ENCODE measurements at places on chromosomes 7 and 10. TPM values are rescaled to one million over a fixed set of nuclear protein-coding genes. Genes with fewer than 3 reads are reported as not detected.

DNA sequence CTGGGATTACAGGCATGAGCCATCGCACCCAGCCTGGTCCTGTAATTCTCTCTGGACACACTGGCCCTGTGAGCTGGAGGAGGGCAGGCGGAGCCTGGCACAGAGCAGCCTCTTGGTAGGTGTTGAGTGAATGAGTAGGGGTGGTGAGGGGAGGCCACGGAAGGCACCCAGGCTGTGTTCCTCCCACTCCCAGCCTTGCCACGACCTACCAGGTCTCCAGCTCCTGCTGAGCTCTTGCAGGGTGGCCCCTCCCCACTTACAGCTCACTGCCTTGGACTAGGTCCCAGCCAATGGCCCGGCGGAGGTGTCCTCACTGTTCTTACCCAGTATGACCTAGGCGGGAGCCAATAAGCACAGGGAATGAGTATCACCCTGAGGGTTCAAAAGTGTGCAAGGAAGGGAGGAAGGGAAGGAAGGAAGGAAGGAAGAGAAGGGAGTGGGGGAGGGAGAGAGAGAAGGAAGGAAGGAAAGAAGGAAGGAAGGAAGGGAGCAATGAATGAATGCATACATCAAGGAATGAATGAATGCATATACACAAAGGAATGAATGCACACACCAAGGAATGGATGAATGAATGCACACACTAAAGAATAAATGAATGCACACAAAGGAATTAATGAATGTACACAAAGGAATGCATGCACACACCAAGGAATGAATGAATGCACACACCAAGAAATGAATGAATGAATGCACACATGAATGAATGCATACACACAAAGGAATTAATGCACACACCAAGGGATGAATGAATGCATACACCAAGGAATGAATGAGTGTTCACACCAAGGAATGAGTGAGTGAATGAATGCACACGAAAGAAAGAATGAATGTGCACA is 45.5 kb downstream of the GTF2IRD1 start:
- no peak for DNase-seq

UCN3 gene
- total RNA-seq, result not detected

KLF14 gene
- not detected for total RNA-seq

DNA sequence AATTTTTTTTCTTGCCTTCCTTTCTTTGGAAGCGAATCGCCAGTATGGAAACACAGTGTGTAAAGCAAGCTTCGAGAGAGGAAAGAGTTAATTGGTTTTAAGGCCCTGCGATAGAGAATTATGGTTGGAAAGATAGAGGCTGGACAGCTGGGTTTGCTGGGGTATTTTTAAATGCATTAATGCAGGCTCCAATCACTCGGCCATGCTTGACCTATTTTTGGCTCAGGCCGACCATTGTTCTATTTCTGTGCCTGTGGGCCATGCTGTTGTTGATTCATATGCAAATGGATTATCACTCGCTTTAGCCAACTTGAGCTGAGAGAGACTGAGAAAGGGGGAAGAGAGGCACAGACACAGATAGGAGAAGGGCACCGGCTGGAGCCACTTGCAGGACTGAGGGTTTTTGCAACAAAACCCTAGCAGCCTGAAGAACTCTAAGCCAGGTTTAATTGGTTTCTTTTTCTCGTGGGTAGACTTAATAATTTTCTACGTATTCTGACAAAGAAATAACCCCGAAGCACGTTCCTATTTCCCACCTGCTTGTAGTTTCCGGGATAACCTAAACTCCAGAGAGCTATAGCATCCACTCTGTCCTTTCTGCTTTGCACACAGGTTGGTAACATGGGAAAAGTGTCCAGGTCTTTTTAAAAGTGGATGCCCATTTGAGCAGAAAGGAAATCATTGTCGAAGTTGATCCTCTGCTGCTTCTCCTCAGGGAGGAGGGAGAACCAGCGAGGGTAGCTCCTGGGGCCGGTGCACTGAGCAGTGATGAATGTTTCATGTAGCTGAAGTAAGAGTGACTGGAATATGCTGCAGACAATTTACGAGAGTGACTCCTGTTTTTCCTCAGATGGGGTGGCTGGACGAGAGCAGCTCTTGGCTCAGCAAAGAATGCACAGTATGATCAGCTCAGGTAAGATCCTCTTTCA is at the start of gene HDAC9:
HDAC9 (plus strand) TSS at position 338 of the 929 bp plus-strand sequence; CDS start at position 892, 554 bp downstream.
- no peak for DNase-seq

DNA sequence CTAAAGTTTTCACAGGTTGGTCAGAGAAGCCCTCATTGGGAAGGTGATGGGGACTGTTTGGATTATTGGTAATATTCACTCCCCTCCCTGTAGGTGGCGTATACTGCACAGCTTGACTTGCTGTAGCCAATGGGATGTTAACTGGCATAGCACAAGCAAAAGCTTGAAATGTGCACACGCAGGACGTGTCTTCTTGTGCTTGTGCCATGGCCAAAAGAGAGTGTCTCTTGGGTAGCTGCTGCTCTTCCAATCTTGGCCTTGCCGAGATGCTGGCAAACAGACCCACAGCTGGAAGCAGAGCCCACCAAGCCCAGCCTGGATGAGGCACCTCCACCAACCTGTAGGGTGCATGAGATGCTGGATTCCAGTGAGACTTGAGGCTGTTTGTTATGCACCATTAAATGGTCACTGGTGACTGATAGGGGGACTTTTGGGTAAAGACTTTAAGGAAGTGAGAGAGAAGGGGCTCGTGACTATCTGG is 266.0 kb downstream of the GRID1 start:
- DNase-seq, result no peak

DNA sequence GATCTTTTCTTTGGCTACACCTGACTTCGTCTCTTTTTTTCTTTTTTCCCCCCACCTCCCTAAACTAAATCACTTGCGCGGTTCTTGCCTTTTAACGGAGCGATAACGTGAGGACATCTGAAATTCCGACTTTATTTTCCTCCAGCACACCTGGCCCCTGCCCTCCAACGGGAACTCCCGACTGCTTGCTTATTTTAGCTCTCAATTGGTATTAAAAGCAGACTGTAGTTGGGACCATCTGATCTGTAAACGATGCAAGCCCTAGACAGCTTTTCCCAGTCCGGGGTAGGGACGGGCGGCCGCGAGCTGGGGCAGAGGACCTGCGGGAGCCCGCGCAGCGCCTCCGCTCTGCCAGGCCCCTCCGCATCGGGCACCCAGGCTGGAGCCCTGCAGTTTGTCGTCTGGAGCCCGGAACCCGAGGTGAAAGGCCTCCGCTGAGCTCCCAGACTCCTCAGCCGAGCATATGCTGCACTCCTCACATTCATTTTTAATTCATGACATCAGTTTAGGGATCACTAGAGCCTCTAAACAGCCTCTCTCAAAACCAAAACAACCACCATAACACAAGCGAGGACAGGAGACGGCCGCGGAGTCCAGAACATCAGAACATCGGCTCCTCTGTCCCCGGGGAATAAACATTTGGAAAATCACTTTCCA is 10.0 kb upstream of the EMX2 start:
- DNase-seq, result no peak

METTL27 gene
- total RNA-seq, result 3.4 TPM

DNA sequence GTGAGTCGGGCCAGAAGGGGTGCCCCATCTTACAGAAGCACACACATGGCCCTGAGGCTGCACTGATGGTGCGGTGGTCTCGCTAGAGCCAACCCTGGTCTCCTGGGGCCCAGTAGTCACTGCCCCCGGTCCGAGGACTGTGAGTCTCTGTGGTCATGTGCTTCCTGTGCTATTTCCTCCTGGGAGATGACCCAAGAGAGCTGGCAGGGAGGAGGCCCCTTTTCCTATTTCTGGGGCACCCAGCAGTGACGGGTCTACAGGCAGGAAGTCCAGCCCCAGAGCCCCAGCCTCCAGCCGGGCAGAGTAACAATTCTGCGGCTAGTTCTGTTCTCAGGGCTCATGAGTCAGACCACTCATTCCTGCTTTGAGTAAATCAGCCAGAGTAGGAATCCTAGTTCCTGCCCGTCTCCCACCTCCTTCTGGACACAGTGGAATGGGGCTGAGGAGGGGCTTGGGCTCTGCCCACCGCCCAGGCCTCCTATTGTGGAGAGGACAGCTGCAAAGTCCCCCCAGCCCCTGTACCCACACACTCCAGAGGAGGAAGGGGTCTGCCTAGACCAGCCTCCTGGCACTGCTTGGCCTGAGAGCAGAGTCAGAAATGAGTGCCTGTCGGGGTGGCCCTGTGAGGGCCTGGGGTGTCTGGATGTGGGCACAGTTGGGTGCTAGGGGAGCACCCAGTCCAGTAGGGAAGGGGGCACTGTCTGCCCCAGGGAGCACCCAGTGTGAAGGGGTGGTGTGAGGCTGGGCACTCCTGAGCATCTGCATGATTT is 80.5 kb upstream of the PPIF start:
- no peak for DNase-seq

DNA sequence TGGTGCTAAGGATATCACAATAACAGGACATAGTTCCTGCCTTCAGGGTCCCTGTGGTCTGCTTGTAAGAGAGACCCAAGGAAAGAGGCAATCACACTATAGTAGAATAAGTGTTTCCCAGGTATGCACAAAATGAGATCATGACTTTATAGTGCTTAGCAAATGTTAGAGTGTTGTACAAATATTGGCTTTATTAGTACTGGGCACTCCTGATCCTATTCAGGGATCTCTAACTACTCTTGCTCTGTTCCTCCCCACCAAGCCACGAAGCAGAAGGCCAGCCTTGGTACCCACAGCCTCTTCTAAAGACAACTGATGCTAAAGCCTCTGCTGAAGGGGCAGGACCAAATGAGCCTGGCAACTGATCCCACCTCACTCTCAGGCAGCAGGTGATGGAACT is 75.1 kb downstream of the HERPUD2 start:
- no peak for DNase-seq

LRIT1 gene
- not detected for total RNA-seq

DNA sequence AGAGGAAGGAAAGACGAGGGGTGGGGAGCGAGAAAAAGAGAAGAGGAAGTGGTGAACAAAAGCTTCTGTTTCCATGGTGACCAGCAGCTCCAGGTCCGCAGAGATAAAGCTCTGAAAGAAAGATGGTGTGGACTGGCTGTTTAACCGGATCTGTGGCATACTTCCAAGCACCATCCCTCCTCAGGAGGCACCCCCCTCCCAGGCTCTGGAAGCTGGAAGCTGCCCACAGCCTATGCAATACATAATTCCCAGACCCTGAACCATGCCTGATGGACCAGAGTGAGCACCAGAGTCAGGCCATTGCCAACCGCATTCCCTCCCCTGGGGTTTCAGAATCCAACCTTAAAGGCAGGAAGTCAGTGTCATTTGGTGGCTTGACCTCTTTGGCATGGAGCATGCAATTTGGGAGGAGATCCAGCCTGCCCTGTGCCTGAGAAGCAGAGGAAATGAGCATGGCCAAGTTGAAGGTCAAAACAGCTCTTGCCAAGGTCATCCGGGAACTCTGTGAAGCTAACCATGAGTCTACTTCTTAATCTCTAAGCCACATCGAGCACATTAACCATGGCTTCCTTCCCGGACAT is 22.2 kb upstream of the CPXM2 start:
- DNase-seq, result no peak

POLR2J2 gene
- total RNA-seq, result 20.9 TPM

GRCh38 chr10:132455441-132455971 is 58.5 kb downstream of the PWWP2B start:
- DNase-seq, result no peak

ZNF487 gene
- 4.1 TPM for total RNA-seq

GRCh38 chr7:22110227-22110839 is 164.6 kb upstream of the CDCA7L start:
- DNase-seq, result no peak

DNA sequence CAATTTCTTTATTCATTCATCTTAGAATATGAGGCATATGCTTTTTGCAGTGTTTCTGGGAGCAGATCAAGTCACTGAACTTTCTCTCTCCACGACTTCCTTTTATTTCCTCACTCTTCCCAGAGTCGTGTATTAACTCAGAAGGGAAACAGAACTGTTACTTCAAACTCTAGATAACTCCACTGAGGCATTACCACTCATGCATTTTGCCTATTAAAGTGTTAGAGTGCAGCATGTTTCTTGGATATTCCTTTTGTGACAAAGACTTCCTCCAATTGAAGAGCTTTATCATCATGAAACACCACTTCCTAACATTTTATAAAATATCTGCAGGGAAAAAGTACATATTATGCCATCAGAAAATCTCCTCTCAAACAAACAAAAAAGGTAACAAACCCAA is 797.4 kb upstream of the COBL start:
- no peak for DNase-seq

- DNase-seq, result no peak
Observed at GRCh38 chr10:73997461-73997786, 492 bp upstream of the VCL start.

DNA sequence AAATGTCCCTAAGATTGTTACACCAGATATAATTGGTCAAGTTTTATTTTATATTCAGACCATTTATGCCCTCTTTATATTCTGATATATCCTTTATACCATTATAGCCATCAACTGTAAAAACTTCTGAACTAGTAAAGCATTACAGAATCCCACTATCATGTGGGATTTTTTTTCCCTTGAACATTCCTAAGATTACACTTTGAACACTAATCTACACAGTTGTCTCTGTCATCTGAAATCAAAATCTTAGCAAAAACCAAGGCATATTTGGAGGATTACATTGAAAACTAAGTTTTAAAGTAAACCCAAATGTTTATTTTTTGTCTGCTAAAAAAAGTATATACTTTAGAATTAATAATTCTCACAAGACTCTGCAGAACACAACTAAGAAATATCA is 116.2 kb upstream of the GPR22 start:
- DNase-seq, result no peak

Data from activated naive CD4-positive, alpha-beta T cell treated with anti-CD3 and anti-CD28 coated beads, Interleukin-2, amount 50 U/mL, for 72 hours (primary cell).